ENCODE measurements at places on chromosomes 2 and 18. TPM values are rescaled to one million over a fixed set of nuclear protein-coding genes. Genes with fewer than 3 reads are reported as not detected.

DNA sequence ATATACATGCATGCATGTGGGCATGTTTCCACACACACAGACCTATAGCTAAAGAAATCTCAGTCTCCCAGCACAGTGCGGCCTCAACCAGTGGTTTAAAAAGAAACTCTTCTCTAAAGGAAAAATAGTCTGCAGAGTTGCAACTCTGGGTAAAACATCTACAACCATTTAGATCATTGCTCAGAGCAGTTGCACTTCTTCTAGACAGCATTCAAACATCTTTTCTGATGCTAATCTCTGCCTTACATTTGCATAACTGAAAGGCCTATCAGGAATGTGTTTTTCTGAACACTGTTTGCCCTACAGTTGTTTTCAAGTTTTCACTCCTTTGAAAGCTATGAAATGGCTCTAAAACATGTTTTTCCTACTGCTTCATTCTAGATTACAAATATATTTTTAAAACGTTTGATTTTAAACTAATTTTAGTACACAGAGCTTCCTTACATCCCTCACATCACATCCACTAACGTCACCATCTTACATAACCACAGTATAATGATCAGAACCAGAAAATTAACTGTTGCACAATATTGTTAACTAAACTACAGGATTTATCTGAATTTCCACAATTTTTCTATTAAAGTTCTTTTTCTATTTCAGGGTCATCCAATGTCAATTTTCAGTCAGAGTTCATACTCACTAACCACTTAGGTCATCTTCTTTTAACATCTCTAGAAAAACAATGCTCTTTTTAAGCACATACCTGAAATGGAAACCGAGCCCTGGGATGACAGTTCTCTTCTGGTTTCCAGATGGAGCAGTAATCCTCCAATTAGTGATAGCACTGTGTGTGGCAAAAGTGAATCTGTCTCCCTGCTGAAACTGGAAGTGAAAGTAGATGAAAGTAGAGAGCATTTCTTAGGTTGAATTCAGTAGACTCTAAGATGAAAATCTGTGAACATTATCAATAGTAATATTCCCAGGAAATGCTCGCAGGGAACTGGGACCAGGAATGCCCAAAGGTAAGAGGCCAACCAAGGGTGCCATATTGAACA lies 501.6 kb upstream of the GCFC2 start:
- DNase-seq: no peak

DNA sequence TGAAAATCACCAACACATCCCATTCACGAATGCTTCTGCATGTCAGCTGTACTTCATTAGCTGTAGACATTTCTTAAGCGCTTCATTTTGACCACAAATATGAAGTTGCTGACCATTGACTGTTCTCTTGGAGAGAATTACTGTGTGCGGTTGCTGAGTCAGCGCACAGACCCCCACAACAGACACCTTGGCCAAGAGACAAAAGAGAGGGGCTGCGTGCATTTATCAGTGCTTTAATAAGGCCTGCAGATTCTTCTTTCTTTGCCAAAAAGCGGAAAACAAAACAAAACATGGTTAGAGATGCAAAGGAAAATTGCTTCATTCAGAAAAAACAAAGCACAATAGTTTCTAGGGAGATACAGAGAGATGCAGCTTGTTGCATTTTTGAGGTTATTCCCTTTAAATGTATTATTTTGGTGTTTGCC lies 174.7 kb downstream of the ACKR3 start:
- DNase-seq: no peak

GRCh38 chr2:82259551-82259950 lies 1955.0 kb upstream of the LRRTM1 start:
- no peak for DNase-seq

DNA sequence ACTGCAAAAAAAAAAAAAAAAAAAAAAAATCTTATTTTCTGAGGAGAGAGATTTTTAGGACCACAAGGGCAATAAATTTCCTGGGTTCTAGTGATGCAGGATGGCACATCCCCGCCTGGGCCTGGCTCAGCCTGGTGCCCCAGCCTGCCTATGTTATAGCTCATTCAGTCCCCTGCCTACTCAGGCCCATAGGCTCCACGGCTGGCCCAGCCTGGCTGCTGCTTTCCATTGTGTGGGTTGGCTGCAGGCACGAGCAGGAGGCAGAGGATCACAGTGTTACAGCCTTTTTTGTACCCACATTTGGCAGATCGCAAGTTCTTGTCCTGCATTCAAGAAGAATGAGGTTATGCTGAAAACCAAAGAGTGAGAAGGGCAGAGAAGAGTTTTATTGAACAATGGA lies 2.8 kb upstream of the SULT6B1 start:
- no peak for DNase-seq

DNA sequence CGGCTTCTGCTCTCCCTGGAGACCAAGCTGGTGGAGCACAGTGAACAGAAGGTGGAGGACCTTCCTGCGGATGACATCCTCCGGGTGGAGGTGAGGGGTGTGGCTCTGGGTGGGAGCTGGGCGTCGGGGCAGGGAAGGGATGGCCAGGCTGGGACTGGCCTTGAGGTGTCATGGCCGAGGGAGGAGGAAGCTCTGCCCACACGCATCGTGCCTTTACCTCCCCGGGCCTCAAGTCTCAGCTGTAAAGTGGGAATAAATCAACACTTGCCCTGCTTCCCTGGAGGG lies 98.2 kb downstream of the DYSF start:
- DNase-seq: peak; percentile 72

DNA sequence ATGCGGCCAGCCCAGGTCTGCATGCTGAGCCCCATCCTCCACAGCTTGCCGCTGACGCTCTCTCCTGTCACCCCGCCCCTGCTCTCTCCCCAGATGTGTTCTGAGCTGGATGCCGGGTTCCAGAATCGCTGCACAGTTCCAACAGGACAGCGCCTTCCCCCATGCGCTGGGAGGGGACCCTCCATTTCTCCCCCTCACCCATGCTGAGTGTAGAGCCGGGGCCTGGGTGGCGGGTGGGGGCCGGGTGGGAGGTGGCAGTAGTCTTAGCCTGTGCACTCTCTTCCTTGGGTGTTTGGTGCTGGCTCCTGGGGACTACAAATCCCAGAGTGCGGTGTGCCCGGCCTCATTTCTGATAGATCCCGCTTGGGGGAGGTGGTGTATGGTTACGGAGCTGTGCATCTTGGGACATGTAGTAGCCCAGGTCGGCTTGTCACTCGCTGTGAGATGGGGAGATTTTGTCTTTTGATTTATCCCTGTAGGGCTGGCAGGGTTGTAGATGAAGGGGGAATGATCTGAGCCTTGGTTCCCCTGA lies 6.8 kb downstream of the DNAJB2 start:
- DNase-seq: peak; percentile 74

DNA sequence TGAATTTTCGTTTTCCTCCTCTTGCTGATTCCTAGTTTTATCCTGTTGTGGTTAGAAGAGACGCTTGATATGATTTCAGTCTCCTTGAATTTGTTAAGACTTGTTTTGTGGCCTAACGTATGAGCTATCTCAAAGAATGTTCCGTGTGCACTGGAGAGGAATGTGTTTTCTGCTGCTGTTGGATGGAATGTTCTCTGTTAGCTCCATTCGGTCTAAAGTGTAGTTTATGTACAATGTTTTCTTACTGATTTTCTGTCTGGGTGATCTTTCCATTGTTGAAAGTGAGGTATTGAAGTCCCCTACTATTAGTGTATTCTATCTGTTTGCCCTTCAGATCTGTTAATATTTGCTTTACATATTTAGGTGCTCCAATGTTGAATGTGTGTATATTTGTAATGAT lies 25.9 kb downstream of the COLEC11 start:
- no peak for DNase-seq

GRCh38 chr2:71876542-71877451 lies 270.9 kb downstream of the CYP26B1 start:
- no peak for DNase-seq

DNA sequence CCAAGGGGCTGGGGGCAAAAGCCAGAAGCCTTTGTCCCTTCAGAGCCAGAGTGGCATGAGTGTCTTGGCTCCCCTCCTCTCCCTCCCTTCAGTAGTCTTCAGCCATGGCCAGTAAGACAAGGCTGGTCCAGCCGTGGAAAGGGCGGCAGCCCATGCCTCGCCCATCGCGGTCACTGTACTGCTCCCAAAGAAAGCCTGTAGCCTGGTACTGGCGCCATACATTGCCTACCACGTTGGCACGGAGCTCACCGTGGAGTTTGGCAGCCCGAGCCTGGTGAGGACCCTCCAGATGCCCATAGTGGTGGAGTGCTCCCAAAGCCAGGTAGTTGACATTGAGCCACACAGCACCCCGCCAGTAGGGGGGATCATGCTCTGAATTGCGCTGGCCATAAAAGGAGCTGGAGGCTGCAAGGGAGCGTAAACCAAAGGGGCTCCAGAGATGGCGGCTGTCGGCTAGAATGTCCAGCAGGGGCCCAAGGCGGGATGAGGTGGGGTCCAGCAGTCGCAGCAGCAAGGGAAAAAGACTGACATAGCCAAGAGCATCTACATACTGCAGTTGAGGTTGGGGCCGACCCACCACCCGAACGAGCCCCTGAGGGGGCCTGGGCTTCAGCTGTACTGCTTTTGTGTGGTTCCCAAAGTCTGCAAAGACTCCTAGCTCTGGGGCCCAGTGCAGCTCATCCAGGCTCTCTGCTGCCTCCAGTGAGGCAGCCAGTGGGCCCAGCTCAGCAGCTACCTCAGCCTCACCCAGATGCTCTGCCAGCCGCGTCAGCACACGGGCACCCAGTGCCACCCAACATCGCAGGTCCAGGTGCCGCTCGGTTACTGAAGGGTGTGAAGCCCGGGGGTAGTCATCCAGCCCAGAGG lies 3.2 kb downstream of the WBP1 start:
- DNase-seq: peak; percentile 41

- DNase-seq: no peak
Measured at GRCh38 chr2:223618172-223619035, 16.2 kb upstream of the SCG2 start.

DNA sequence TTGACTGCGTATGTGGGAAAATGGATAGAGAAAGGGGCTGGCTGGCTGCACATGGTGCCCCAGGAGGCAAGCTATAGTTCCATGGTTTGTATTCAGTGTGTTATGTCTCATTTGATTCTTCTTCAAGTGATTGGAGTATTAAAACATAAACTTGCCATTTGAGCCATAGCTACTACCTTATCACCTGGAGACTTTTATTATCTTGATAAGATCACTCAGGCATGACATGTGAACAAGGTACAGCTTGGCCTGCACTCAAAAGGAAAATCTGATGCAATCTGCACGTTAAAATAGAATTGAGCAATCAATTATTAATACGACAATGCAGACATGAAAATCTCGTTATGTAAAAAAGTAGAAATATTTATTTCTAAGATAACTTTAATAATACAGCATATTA lies 116.9 kb downstream of the RND3 start:
- DNase-seq: no peak

DNA sequence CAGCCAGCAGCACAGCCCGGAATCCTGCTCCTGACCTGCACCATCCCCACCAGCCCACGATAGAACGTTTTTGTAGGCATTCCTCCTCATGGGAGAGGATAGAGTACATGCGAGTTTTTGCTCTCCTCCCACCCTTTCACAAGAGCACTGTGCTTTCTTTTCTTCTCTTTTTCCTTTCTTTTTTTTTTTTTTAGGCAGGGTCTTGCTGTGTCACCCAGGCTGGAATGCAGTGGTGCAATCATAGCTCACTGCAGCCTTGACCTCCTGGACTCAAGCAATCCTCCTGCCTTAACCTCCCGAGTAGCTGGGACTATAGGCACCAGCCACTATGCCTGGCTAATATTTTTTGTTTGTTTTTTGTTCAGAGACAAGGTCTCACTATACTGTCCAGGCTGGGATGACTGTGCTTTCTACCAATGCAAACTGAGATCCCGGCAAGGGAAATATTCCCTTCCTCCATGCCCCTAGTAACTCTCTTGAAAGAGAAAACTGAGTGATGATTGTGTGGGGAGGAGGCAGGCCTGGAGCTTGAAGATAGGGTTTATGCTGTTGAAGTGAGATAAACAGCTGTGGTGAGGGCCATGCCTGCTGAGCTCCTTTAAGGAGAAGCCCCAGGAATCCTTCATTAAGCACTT lies 82.6 kb upstream of the TXNDC2 start:
- DNase-seq: no peak

DNA sequence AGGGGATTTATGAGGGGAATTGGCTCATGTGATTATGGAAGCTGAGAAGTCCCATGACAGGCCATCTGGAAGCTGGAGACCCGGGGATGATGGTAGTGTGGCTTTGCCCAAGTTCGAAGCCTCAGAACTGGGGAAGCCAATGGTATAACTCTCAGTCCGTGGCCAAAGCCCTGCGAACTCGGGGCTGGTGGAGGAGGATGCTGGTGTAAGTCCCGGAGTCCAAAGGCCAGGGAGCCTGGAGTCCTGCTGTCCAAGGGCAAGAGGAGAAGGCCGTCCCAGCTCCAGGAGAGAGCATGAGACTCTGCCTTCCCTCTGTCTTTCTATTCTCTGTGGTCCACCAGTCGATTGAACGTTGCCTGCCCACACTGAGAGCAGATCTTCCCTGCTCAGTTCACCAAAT lies 43.2 kb upstream of the CABLES1 start:
- DNase-seq: no peak

- no peak for DNase-seq
Measured at GRCh38 chr18:58496937-58497336, 132.0 kb downstream of the ALPK2 start.

GRCh38 chr18:11458447-11458846 lies 150.9 kb upstream of the SLC35G4 start:
- no peak for DNase-seq

DNA sequence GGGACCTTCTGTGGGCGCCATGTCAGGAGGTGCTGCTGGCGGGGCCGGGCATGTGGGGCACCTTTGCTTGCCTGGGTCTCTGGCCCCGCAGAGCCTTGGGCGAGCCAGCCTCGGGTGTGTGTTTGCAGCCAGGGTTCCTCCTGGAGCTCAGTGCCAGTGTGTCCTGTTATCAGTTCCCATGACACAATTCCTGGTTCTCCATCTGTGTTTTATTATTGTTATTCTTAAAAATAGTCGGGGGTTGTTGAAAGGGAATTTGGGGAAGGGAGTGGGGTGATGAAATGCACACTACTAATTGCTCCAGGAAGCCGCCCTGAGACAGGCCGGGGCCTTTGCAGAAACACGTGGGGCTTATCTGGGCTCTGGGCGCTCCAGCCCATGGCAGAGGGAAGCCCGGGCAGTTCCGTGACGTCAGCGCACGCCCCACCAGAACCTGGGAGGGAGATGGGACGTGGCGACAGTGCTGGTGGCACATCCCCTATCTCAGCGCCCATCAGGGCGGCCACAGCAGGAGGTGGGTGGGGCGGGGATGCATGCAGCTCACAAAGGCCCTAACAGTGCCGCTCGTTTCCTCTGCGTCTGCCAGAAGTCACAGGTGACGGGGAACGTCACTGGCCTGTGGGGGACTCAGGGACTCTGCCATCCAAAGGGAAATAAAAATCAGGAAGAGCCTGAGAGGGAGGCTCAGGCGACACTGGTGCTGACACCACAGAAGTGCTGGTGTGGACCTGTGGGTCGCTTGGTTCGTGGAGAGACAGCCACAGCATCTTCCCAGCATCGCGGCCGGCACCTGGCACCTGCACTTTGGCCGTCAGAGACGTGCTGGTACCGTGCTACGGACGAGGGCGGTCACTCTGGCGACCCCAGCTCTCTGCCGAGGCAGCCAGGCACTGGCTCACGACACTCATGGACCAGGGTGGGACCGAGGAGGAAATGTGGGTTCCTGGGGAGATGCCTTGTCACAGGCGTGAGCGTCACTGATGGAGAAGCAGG lies 131.0 kb downstream of the NFATC1 start:
- DNase-seq: peak; percentile 79

- DNase-seq: no peak
Measured at GRCh38 chr2:1451422-1451821, 38.2 kb downstream of the TPO start.

The SRD5A2 gene
- not detected for polyA plus RNA-seq

The AKAIN1 gene
- not detected for polyA plus RNA-seq

The ST8SIA5 gene
- polyA plus RNA-seq: 0.08 TPM

The CDK15 gene
- 3.0 TPM for polyA plus RNA-seq

The MITD1 gene
- polyA plus RNA-seq: 40.7 TPM
